Activated naive CD8-positive, alpha-beta T cell treated with anti-CD3 and anti-CD28 coated beads, Interleukin-2, amount 10 ng/mL, durations not matched to agents 7 days and 5 days (primary cell): ENCODE measurements at places on chromosomes 4 and X. TPM values are rescaled to one million over a fixed set of nuclear protein-coding genes. Genes with fewer than 3 reads are reported as not detected.

Gene ALAS2
- not detected for total RNA-seq

Gene MAGEA3
- total RNA-seq, result not detected

DNA sequence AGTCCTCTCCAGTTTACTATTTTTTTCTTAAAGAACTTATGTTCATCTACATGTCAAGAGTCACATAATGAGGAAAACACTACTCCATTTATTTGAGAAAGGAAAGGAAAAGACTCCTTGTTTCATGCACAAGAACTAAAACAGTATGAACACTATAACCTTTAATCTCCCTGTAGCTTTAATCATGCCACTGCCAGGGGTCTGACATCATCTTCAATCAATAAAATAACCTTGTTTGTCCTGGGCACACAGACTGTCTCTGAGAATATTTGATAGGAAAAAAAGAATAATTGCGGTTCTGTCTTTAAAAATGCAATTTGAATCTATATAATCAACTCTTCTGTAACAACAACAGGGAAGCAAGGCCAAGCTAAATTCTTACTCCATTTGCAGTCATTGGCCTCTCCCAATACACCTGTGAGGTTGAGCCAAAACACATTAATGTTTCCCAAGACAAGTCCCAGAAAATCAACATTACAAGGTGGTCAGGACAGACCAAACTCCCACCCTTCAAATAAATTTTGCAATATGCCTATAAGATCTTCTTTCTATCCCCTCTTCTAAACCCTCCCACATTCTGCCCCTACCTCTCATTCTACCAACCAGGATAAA lies 13.2 kb downstream of the AMOT start:
- no peaks in the 10 kb centered on the region for H3K4me1 ChIP-seq
- H3K27ac ChIP-seq, result no peak overlapping the region
- no peaks in the 10 kb centered on the region for H3K27me3 ChIP-seq
- H3K4me3 ChIP-seq, result no peak overlapping the region
- DNase-seq, result no peak
- no peaks in the 10 kb centered on the region for H3K36me3 ChIP-seq

DNA sequence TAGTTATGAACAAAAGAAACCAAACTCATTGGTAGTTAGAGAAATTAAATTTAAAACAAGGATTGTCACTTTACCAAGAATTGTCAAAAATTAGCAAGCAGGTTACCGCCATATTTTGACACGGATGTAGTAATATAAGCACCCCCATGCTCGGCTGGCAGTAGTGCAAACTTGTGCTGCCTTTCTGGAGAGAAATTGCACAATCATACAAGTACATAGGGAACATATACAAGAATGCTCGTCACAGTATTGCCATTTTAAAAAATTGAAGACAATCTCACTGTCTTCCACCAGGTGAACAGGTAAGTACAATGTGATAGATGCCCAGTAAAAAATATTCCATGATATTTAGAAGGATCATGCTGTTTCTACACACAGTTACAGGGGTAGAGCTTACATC lies 55.6 kb upstream of the SLC39A8 start:
- no peak overlapping the region for H3K27ac ChIP-seq
- H3K4me1 ChIP-seq, result no peaks in the 10 kb centered on the region
- DNase-seq, result no peak
- H3K27me3 ChIP-seq, result peaks cover 5% of the 10 kb centered on the region

DNA sequence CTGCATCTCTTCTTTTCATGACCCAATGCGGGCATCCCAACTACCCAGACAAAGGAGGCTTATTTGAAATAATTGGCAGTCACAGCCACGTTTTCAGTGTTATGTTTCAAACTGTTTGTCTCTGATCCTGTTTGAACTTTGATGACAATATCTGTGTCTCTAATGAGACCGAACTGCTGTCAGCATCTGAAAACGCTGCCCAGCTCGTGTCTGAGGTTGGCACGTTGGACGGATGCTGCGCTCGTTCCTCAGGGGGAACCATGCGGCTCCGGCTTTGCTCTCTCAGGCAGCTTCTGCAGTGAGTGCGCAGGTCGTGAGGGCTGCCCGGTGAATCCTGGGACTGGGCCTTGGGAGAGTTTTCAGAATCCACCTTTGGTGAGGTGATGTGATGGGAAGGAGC lies 58.4 kb upstream of the SORBS2 start:
- no peak for DNase-seq
- no peaks in the 10 kb centered on the region for H3K36me3 ChIP-seq
- no peak overlapping the region for H3K4me3 ChIP-seq
- no peaks in the 10 kb centered on the region for H3K4me1 ChIP-seq
- H3K27me3 ChIP-seq, result peaks cover 4% of the 10 kb centered on the region
- no peak overlapping the region for H3K27ac ChIP-seq

DNA sequence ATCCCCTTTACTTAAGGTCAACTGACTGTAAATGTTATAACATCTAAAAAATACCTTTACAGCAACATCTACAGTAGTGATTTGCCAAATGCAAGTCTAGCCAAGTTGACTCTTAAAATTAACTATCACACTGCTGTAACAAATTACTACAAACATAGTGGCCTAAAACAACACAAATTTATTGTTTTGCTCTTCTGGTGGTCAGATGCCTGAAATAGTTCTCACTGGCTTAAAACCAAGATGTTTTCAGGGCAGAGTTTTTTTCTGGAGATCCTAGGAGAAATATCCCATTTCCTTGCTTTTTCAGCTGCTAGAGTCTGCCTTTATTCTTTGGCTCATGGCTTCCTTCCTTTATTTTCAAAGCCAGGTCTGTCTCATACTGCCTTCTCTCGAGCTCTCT lies 120.5 kb downstream of the ADGRL3 start:
- no peak overlapping the region for H3K27ac ChIP-seq
- no peak for DNase-seq
- H3K36me3 ChIP-seq, result no peaks in the 10 kb centered on the region
- no peaks in the 10 kb centered on the region for H3K27me3 ChIP-seq
- H3K4me3 ChIP-seq, result no peak overlapping the region

GRCh38 chr4:3372264-3372932 lies 69.4 kb upstream of the HGFAC start:
- H3K27me3 ChIP-seq, result peaks cover 31% of the 10 kb centered on the region
- DNase-seq, result no peak
- H3K36me3 ChIP-seq, result no peaks in the 10 kb centered on the region
- H3K4me3 ChIP-seq, result no peak overlapping the region

DNA sequence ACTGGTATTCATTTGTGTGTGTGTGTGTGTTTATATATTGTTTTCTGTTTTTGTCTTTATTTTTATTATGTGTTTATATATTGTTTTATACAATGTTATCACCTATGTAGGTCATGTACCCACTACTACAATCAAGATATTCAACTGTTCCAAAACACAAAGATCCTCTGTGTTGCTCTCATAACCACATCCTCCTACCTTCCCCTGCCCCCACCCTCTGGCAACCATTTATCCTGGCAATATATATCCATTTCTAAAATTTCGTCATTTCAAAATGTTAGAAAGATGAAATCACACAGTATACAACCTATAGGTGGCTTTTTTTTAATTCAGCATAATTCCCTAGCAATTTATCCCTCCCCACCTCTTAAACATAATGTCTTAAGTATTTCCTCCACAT lies 18.8 kb upstream of the RPL34 start:
- no peak overlapping the region for H3K27ac ChIP-seq
- H3K27me3 ChIP-seq, result no peaks in the 10 kb centered on the region
- peaks cover 3% of the 10 kb centered on the region for H3K36me3 ChIP-seq
- no peak overlapping the region for H3K4me3 ChIP-seq
- H3K4me1 ChIP-seq, result peaks cover 10% of the 10 kb centered on the region
